ENCODE measurements at places on chromosomes 5 and 9.

DNA sequence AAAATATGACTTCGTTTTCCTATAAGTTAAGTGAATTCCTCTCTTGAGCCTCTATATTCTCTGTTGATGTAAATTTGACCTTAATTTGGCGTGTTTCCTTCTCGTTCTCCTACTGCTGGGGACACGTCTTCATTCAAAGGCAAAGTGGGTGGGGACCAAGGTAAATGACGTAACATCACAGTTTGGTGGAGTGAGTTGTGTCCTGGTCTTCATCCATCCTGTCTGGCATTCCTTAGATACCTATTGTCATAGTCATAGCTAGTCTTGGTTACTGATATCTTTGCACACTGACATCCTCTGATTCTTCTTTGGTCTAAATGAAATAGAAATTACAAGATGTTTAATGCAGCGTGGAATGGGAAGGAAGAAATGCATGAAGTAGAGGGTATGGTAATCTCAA lies 108.5 kb downstream of the NNT start:
- DNase-seq = no peak

DNA sequence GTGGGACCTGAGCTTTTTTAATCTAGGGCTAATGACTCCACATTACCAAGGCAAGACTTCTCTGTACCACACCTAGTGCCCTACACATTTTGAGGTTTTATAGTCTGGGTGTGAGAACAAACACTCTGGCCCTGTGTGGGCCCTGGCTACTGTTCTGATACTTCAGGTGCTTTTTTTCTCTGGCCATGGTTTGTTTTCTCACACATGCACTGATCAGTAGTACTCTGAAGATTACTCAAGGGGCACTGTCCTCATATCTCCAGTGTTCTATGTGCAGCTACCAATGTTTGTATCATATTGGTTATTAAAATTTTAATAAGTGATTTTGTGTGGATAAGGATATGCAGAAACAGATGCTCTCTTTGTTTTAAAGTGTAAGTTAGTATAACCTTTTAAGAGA lies 5.9 kb upstream of the C9orf40 start:
- DNase-seq = no peak

DNA sequence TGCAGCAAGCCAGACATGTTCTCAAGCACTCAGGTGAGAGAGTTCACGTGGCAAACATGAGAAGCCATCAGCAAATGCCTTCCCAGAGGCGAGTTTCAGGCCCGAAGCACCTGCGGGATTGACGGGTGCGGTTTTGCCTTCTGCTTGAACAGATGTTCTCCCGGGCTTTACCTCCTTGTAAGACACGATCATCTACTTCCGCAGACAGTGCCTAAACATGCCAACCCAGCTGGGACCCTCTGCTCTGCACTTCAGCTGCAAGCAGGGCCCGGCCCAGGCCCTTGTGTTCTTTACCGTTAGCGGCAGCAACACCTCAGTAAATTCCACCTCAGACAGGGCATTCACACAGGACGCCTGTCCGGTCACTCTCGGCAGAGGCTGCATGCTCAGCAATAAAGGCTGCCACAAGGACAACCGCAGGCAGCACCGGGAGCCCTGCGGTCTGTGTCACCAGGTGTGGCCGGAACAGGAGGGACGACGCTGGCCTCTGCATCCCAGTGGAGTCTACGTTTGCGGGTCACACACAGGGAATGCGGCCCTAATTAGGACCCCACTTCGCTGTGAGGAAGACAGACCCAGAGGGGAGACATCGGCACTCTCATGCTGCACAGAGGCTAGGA lies 139.6 kb downstream of the ROR2 start:
- no peak for DNase-seq

DNA sequence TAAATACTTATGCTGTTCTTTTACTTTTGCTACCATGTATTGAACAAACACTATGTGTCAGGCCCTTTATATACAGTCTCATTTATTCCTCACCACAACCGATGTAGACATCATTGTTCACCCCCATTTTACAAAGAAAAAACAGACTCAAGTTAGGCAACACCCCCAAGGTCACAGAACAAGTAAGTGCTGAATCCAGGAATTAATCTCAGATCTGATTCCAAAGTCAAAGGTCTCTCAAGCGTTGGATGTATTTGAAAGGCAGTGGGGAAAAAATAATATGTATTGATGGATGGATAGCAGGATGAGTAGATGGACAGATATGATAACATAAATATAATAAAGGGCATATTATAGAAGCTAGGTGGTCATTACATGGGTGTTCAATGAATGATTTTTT lies 85.1 kb upstream of the VLDLR start:
- no peak for DNase-seq

DNA sequence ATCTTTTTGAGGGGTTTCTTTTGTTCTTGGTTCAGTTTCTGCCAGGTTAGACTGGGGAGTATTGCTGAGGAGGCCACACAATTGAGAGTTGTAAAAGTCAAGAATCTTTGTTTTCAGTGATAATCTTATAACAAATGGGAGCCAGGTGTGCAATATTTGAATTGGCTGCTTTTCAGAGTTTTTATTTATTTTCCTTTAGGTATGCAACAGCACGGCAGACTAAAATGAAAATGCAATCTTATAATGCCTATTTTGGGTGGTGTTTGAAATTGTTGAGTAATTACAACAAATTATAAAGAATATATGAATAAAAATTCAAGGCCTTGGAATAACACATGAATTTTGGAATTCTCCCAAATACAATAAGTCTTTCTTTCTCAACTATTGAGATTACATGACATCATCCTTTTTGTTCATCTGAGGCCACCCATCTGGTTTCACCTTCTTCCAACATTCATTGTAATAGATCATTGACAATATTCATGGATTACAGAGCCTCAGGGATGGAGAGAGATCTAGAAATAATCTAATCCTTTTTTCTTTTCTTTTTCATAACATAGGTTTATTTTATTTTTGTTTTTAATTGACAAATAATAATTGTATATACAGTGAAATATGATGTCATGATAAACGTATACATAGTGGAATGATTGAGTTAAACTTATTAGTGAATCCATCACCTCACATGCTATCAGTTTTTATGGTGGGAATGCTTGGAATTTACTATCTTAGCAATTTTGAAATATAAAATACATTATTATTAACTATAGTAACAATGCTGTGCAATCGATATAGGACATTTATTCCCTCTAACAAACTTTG lies 1061.0 kb downstream of the NR2F1-AS1 start:
- DNase-seq = no peak

GRCh38 chr5:58248221-58248620 lies 211.7 kb downstream of the PLK2 start:
- no peak for DNase-seq

GRCh38 chr5:11247224-11247623 lies 486.2 kb upstream of the DAP start:
- no peak for DNase-seq

- no peak for DNase-seq
These were observed 135.5 kb downstream of the NMUR2 start for GRCh38 chr5:152269533-152269932.

DNA sequence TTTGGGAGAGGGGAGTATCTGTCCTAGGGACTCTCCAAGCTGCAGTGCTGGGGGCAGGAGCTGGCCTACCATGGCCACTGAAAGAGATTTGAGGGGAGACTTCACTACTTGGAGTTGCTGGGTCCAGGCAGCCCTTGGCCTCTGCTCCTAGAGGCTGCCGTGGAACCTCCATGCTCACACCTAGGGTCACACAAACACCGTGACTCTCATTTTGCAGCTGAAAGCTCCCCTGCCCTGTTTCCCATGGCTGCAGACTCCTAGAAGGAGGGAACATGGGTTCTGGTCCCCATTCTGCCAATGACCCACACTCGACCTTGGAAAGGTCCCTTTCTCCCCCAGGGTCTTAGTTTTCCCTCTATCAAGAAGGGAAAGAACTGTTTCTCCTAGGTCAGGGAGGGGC lies 147.1 kb upstream of the PPP1R26 start:
- DNase-seq = no peak

GRCh38 chr5:24623031-24623430 lies 21.7 kb downstream of the CDH10 start:
- no peak for DNase-seq

DNA sequence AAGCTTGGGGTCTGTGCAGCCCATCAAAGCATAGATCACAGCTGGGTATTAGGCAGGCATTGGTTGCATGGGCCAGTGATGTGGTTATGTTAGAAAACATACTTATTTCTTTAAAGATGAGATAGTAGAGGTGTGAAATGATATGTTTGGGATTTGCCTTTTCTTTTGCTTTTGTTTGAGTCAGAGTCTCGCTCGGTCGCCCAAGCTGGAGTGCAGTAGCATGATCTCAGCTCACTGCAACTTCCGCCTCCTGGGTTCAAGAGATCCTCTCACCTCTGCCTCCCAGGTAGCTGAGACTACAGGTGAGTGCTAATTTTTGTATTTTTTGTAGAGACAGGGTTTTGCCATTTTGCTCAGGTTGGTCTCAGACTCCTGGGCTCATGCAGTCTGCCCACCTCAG lies 84.8 kb downstream of the PDE6A start:
- no peak for DNase-seq

- DNase-seq = no peak
These were observed 159.3 kb upstream of the TARS1 start for GRCh38 chr5:33281431-33281843.

DNA sequence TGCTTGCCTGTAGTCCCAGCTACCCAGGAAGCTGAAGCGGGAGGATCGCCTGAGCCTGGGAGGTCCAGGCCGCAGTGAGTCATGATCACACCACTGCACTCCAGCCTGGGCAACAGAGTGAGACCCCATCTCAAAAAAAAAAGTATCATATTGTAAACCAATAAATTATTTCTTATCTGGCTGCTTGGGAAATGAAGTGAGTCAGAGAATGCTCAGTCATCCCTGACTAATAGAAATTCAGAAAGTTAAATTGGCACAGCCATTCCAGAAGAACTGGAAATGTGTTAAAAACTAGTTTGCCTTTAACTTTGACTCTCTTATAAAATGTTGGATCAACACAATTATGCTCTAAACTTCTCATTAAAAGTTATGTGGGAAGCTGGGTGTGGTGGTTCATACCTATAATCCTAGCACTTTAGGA lies 9.8 kb upstream of the GNE start:
- DNase-seq = no peak

GRCh38 chr5:40652441-40653220 lies 27.1 kb upstream of the PTGER4 start:
- no peak for DNase-seq
